HS-5 (cell line): ENCODE measurements at places on chromosomes 13 and 19.
A peak's percentile ranks its signal among the peaks of the same experiment; 100 is the strongest.

DNA sequence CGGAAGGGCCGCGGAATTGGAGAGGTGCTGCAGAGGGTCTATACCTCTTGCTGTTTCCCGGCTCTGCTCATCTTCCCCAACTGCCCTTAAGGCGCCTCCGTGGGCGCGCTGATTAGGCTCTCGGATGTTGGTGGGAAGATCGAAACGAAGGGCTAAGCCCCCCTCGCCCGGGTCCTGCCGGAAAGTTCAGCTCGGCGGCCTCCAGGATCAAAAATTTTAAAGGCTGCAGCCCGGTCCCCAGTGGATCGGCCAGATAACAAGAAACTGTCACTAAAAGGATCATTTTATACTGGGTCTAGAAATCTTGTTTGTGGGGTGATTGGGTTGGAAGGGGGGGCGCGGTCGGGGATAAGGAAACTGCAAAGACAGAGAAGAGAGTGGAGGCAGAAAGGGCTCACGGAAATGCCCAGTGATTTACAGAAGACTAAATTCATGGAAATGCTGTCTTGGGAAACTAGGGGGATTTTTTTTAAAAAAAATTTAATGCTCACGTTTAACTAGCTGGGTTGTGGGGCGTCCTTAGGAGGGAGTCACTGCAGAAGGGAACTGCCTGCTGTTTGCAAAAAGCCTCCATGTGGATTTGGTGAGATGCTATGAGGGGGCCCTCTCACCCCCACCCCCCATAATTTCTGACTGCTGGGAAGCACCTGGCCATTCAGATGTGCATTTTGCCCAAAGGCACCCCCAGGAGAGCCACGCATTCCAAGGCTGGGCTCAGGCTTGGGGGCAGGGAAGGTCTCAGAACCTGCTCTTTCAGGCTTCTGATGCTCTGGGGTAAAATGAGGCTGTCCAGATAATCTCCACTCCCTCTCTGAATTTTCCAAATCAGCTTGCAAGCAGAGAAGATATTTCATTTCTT, 7.7 kb downstream of the CDX2 start:
- DNase-seq, result no peak

DNA sequence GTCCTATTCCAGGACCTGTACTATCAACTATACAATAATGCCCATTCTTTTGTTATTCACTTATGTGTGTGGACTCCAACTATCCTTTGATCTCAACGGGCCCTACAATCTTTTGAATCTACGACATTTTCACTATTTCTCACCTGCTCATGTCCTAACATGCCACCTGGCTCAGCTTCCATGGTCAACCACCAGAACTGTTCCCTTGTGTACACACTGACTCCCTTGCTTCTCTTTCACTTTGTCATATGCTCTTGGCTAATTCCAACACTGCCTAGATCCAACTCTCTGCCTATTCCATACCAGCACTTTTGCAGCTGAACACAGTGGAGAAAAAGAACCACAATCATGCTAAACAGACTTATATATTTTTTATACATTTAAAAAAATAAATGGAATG, 53.1 kb downstream of the MICU2 start:
- DNase-seq, result no peak

DNA sequence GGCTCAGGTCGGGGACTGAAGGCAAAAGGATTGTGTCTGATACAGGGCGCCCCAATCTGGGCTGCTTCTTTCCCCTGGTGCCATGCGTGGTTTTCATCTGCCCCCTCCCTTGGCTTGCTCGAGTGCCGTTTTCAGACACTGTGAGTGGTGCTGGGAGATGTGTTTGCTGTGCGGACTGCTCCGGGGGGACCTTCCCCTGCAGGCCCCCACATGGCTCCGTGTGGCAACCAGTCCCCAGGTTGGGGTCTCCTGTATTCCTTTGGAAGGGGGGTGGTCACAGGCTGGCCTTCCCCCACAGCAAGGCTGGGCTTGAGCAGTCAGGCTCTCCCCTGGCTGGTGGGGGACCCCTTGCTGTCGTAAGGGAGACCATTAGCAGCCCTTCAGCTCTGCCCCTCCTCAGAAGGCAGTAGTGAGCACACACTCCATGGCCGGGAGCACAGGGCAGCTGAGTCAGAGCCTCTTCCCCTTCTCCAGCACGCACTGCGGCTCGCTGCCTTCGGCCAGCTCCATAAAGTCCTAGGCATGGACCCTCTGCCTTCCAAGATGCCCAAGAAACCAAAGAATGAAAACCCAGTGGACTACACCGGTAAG, 20.6 kb upstream of the QTRT1 start:
- DNase-seq, result no peak

DNA sequence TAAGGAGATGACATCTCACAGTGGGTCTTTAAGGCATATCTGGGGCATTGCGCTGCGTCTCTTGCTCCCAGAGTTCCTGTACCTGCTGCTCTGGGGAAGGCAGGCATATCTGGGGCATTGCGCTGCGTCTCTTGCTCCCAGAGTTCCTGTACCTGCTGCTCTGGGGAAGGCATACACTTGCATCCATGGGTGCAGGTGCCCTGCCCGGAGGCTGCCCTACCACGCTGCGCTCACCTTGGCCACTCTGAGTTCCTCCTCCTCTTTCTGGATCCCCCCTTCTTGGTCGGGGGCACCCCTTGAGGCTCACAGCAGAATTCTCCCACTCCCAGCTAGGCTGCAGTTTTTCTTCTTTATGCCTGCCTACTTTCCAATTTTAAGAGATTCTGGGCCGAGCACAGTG, 60.9 kb upstream of the TMTC4 start:
- DNase-seq, result no peak

GRCh38 chr19:5460748-5461147, 5.5 kb downstream of the ZNRF4 start:
- DNase-seq, result no peak

- DNase-seq, result no peak
Measured at GRCh38 chr13:48158290-48158689, 63.4 kb upstream of the MED4 start.

GRCh38 chr13:49690133-49690994, 922 bp downstream of the EBPL start:
- DNase-seq, result no peak

GRCh38 chr13:87295636-87296035, 375.5 kb upstream of the SLITRK5 start:
- no peak for DNase-seq

GRCh38 chr19:48629599-48630295, 7.4 kb downstream of the DBP start:
- DNase-seq, result no peak

DNA sequence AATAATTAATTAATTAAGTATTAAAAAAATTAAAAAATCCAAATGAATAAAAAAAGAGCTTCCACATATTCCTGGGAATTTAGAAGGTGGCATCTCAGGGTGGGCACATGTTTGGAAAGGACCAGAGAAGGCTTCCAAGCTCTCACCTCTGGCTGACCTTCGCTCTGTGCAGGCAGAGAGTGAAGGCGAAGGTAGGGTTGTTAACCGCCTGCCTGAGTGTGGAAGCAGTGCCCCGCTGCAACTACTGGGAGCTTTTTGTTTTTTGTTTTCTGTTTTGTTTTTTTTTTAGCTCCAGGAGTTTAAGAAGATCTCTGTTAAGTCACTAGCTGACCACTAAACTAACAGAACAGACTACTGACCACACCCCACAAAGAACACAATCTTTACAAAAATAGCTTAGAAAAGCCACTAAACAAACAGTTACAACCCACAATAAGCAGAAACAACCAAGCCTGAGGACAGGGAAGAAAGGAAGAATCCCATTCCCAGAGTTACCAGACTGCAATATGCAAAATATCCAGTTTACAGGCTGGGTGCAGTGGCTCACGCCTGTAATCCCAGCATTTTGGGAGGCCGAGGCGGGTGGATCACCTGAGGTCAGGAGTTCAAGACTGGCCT, 11.4 kb downstream of the ZNF541 start:
- no peak for DNase-seq

DNA sequence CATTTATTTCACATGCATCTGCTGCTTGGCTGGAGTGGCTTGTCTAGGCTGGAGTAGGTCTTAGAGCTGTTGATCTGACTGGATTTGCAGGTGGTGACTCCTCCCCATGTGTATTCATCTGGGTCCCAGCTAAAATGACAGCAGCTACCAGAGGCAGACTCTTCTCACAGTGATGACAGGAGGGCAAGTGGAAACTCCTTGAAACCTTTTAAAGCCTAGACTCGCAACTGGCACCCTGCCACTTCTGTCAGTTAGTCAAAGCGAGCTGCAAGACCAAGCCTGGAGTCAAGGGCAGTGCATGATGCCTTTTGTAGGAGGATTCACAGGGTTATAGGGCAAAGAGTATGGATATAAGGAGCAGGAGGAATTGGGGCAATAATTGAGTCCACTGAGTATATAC, 65.2 kb downstream of the TEX26 start:
- DNase-seq, result no peak

DNA sequence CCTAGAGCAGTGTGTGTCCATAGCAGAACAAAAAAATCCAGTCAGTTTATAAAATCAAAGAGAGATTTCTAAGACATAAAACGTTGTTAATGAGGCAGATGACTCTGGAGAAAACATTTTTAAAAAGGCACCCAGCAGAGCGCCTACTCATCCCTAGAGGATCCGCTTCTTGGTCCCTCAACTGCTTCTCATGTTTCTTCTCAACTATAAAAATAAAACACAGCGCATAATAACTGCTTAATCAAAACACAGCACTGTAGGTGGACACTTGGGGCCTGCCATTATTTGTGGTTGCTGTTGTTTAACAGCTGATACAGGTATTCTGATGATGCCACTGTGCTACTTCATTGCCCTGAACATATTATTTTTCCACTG, 347.9 kb downstream of the FGF9 start:
- no peak for DNase-seq

DNA sequence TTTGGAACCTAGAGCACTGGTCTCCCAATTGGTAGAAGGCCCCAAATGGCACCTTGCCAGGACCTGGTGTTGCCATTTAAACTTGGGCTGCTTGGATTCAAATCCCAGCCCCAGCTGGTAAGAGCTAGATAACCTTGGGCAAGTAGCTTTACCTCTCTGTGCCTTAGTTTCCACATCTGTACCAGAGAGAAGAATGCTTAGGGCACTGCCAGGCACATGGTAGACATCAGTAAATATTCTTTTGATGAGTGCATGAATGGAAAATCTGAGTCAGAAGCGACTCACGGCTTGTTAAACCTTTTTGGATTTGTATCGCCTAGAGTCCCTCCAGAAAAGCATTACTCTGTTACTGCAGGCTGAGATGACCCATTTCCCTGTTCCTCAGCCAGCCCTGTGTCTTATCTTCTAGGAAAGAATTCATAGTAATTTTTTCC, 90.9 kb downstream of the SIPA1L3 start:
- peak; percentile 96 for DNase-seq

- DNase-seq, result no peak
Measured at GRCh38 chr19:54431255-54431838, 16.1 kb downstream of the TTYH1 start.

DNA sequence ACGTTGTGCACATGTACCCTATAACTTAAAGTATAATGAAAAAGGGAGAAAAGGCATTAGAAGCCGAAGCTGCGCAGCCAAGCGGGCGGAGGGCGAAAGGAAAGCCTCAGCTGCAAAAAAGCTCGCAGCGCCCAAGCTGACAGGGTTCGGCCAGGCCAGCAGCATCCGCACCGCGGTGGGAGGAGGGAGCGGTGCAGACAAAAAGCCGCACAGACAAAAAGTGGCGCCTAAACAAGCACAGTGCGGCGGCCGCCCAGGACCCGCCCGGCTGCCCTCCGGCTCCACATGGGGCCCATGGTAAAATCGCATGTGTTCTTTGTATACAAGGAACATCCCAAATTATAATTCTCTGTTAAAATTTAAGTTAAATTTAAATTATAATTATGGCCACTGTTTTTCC, 42.4 kb downstream of the PSG3 start:
- no peak for DNase-seq

- DNase-seq, result no peak
Measured at GRCh38 chr19:51196181-51196580, 28.7 kb upstream of the CD33 start.

GRCh38 chr13:108948251-108948671, 318.9 kb downstream of the MYO16 start:
- no peak for DNase-seq

DNA sequence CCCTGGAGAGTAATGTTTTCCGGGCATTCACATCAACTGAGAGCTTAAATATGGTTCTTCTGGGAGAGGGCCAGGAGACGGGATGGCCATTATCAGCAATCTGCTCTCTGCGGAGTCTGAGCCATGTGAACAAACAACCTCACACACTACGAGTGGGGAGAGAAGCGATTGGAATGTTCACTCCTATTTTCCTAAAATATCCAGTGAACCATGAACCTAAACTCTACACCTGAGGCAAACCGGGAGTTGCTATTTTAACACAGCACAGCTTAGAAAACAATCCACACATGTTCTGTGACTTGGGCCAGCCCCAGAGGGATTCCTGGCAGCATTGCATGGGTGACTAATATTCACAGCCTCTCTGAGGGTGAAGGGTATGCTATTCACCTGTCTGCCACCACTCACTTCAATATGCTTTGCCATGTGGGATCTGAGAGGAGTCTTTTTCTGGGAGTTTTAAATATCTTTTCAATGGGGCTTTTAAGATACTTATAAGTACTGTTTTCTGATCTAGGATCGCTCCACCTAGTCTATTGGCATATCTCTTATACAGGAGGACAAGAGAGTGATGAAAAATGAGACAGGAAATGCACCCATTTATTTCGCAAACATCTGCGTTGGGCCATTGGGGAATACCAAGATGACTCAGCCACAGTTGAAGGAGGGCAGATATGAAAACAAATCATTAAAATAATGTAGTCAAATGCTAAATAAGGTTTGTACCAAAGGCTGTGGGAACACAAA, 72.6 kb upstream of the SERP2 start:
- DNase-seq, result peak; percentile 47

GRCh38 chr13:24684600-24684998, 4.4 kb downstream of the ATP12A start:
- no peak for DNase-seq

GRCh38 chr13:26991508-26992181, 180.0 kb downstream of the USP12 start:
- no peak for DNase-seq

DNA sequence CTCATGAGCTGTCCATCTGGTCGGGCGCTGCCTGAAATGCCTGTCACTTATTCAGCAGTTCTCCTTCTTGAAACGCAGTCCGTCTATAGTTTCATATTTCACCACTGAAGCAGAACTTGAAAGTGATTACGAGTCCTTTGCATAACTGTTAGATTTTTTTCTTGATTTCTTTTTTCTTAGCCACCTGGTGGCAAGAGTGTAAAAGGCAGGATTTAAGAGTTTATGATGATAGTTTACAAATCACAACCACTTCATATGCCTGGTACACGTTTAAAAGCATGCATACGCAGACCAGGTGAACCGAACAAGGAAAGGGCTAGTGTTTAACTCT, 45.8 kb downstream of the GGACT start:
- DNase-seq, result peak; percentile 8
